HAP-1 (cell line): ENCODE measurements at places on chromosomes 4 and X.

DNA sequence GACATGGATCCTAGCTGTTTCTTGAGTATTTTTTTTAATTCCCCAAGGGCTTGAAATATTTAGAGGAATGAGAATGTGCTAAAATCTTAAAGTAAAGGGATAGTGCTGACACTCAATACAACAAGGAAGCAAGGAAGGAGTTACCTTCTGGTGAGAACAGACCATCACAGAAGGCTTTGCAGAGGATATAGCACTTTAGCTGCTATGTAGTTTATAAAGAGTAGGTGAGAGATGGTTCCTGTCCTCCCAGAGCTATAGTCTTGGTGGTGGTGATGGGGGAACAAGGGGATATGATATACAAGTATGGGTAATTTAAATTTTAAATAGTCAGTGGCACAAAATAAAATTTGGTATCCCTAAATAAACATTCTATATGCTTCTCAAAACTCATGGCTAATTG is 47.6 kb downstream of the MTHFD2L start:
- no peak for DNase-seq

- DNase-seq: no peak
Observed at GRCh38 chr4:102524691-102525090, 23.5 kb downstream of the NFKB1 start.

GRCh38 chr4:91359041-91360031 is 944.4 kb upstream of the GRID2 start:
- DNase-seq: no peak

- peak; percentile 72 for DNase-seq
Observed at GRCh38 chr4:1910643-1911042, 39.5 kb downstream of the NSD2 start.

GRCh38 chr4:175891851-175892250 is 79.8 kb upstream of the GPM6A start:
- DNase-seq: peak; percentile 47

GRCh38 chrX:456551-457291 is 70.0 kb upstream of the PPP2R3B start:
- DNase-seq: no peak

GRCh38 chr4:183830438-183830985 is 74.6 kb upstream of the STOX2 start:
- DNase-seq: no peak

GRCh38 chr4:109977854-109978501 is 65.3 kb downstream of the EGF start:
- peak; percentile 59 for DNase-seq

- no peak for DNase-seq
Observed at GRCh38 chr4:2905544-2905943, 57.7 kb downstream of the NOP14 start.

DNA sequence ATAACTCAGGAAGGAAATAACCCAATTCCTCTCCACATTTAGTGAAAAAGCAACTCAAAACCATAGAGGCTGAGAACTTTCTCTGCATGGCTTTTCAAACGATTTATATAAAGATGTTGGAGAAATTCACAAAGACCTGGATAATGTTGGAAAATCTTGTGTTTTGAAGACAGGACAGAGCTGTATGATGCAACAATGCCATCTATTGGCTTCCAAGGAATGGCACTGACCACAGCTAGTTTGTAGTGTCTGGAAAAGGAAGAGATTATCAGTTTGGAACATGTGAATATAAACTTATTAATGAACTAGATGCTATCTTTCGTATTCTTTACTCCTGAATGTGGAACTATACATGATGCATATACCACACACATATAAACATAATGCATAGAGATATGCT is 503.6 kb downstream of the IL1RAPL1 start:
- peak; percentile 68 for DNase-seq

- no peak for DNase-seq
Observed at GRCh38 chr4:70855464-70855863, 15.8 kb upstream of the GRSF1 start.

- DNase-seq: no peak
Observed at GRCh38 chr4:42078184-42078801, 74.2 kb downstream of the BEND4 start.

DNA sequence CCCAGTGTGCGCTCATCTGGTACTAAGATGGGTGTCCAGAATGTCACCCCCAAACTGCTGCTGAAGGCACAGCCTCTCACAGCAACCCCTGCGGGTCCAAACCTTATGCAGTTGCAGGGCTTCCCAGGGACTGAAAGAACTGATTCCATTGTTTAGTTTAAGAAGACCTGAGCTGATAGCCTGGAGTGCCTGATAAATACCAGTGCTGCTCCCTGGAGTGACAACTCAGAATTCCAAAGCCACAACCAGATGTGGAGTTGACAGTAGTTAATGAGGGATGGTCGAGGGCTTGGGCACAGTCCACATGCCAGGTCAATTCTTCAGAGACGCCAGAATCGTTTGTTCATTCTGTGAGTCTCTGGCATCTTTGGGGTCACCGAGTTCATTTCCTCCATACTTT is 71.2 kb downstream of the LNX1 start:
- no peak for DNase-seq

DNA sequence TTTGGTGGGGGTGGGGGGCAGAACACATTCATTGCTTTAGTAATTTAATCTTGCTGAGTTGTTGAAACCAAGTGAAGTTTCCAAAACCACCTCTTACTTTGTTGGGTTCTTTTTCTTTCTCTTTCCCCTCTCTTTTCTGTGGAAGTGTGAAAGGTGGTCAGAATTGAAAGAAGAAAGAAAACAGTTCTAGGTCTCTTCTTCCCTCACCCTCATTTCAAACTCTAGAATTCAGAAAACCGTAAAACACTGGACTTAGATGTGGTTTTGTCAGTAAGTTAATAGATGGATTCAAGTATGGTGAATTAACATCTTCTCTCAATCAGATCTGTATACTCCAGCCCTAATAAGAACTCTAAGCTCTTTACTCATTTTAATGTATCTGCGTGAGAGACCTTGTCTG is 23.7 kb downstream of the PLP1 start:
- DNase-seq: no peak

DNA sequence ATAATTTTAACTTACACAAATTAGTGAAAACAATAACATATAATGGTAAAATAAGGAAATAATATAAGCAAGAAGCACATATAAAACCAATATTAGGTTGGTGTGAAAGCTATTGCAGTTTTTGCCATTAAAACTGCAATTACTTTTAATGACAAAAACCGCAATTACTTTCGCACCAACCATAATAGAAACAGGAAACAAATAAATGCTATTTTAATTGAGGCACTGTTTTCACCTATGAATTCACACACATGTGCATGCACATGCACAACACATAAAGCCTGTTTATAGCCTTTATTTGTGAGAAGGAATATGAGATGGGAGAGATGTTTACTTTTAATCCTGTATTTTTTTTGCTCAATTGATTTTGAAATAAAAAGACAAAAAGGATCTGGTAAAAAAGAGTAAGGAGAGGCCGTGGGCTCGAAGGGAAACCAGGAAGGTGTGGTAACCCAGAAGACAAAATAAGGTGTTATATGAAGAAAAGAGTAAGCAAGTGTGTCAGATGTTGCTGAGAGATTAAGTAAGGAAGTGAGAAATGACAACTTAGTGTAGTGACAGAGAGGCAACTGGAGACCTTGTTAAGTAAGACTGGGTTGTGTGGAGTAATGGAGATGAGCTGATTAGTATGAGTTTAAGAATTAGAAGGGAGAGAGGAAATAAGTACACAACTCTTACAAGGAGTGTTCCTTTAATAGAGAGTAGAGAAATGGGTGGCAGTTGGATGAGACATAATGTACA is 69.0 kb downstream of the KLHL13 start:
- DNase-seq: no peak
